ENCODE measurements at places on chromosomes 2 and 18.

DNA sequence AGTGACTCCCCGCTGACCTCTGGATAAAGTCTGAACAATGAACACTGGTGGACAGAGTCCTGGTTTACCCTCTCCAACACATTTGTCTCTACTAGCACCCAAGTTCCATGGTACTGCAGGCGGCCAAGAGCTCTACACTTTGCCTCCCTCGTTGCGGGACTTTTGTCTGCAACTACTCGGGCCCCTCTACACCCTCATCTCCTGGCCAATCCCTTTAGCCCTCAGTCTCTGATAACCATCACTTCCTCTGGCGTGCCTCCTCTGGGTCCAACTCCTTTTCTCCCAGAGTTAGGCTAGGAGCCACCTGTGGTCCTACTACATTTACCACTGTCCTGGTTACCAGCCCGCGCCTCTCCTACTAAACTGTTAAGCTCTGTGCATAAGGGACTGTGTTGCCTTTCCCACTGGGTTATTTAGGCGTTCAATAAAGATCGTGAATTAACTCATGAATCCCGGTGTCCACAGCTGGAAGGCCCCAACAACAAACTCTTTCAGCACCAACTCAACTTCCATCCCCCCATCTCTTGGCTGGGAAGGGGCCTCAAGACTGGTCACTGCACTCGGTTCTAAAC, 757 bp downstream of the HDHD2 start:
- peak; percentile 29 for DNase-seq

DNA sequence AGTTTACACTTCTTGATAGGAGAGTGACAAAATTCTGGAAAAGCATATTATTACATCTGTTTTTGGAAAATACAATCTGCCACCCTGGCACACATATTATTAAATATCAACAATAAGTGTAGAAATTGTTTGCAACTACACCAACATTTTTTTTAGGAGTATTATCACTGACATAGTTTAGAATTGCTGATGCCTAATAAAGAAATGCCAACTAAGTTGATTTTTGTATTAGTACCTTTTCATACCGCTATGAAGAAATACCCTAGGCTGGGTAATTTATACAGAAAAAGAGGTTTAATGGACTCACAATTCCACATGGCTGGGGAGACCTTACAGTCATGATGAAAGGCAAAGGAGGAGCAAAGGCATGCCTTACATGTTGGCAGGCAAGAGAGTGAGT, 35.9 kb upstream of the TFPI start:
- no peak for DNase-seq

GRCh38 chr2:120867290-120868241, 131.9 kb downstream of the GLI2 start:
- peak; percentile 89 for DNase-seq

- DNase-seq, result no peak
These were observed 150.0 kb upstream of the SPRED2 start for GRCh38 chr2:65582364-65582763.

- DNase-seq, result no peak
These were observed 51.4 kb downstream of the TRAPPC8 start for GRCh38 chr18:31891566-31891965.

- no peak for DNase-seq
These were observed 95.2 kb downstream of the CAMKMT start for GRCh38 chr2:44456946-44457345.

DNA sequence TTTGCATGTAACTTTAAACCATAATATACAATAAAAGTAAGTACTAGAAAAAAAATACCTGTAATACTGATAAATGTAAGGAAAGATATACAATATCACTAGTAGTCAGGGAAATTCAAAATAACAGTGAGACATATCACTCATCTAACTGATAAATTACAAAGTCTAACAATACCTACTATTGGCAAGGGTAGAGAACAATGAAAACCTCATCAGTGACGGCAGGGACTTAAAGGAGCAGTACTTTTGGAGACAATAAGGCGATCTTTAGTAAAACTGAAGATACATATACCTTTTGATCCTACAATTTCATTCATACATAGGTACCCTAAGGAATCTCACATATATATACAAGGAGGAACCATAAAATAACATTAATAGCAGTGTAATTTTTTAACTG, 24.9 kb downstream of the C2orf76 start:
- DNase-seq, result no peak
